Stimulated activated CD4-positive, alpha-beta T cell treated with anti-CD3 and anti-CD28 coated beads, Interleukin-15, amount 100 ng/mL, for 1 hour (primary cell): ENCODE measurements at places on chromosomes 2 and 18.

DNA sequence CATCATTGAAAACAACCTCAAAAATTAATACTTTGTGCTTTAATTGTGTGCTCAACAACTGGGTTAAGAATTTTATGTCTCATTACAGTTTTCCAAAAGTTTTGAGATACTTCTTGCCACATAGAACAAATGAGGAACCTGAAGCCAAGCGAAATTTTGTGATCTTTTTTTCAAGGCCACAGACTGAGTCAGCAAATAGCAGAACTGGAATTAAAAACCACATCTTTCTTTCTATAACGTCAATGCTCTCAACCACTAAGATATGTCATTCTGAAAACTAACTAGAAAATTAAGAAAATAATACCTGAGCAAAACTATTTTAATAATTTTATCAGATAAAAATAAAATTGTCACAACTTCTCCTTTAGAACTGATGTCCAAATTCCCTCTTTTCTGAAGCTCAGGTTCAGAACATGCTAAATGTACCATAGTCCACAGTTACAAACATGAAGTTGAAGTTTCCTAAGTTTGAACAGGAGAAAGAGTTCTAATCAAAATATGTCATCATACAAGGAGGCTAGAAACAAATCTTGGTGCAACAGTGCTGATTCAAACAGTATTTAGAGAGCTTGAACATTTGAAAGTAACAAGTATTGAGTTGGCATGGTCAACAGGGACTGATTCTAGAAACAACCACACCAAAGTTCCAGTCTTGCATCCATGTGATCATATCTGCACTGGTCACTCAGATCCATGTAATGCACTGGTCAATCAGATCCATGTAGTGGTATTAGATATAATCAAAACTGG is 27.6 kb upstream of the CALCRL start:
- no peak for DNase-seq

GRCh38 chr18:74722237-74722636 is 124.6 kb downstream of the ZNF407 start:
- no peak for DNase-seq

- DNase-seq: no peak
Measured at GRCh38 chr2:47232738-47233415, 77.8 kb upstream of the STPG4 start.

- DNase-seq: no peak
Measured at GRCh38 chr2:128622955-128623620, 304.4 kb upstream of the HS6ST1 start.

GRCh38 chr2:202122980-202123720 is 50.1 kb downstream of the KIAA2012 start:
- DNase-seq: no peak

- no peak for DNase-seq
Measured at GRCh38 chr2:213425618-213426017, 141.4 kb downstream of the SPAG16 start.
